ENCODE measurements at places on chromosomes 13 and 19.

GRCh38 chr13:71935166-71935840, 68.3 kb upstream of the DACH1 start:
- no peak for DNase-seq

GRCh38 chr13:25167382-25168174, 4.5 kb downstream of the AMER2 start:
- no peak for DNase-seq

GRCh38 chr13:60230593-60230992, 66.9 kb upstream of the DIAPH3 start:
- DNase-seq: no peak

DNA sequence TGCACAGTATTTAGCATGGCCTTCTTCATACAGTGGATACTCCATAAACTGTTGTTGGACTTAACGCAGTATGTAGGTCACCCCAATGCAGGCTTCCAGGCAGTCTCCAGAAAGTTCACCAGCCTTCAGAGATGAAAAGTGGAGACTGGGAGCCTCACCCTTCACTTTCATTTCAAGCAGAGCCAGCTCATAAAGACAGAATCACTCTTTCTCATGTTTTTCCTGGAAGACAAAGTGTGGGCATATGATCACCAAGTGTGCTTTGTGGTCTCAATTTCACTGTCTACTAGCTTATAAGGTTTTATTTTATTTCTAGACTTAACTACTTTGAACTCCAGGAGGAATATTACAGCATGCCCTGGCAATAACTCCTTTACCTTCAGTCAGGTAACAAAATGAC, 26.3 kb upstream of the TNFSF11 start:
- no peak for DNase-seq

DNA sequence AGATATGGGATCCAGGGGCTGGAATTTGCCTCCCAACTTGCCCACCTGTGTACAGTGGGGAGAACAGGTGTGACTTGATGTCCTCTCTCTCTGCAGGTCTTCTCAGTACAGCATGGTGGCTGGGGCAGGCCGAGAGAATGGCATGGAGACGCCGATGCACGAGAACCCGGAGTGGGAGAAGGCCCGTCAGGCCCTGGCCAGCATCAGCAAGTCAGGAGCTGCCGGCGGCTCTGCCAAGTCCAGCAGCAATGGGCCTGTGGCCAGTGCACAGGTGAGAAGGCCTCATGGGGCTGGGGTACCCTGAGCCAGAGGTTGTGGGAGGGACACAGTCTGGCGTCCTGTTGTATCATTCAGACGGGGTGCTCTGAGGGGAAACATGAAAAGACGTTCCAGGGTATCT, 3.0 kb downstream of the LENG8 start:
- no peak for DNase-seq

DNA sequence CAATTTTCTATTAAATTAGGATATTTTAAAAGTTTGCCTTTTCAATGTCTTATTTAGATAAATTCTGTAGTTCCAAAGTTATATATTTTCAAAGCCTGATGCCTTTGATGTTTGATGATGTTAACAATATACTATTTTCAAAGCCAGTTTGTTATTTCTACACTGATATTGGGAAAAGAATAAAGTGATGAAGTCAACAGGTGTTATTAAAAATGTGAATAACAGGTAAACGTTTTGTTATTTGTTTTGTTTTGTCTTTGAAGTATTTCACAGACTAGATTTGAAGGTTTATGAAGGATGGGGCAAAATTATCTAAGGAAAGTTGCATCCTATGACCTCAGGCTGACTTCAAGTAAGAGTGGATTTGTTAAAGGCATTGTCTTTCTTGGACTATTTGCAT, 33.1 kb upstream of the ZNF420 start:
- DNase-seq: no peak

- DNase-seq: no peak
Observed at GRCh38 chr19:15317392-15318071, 14.8 kb downstream of the BRD4 start.

- no peak for DNase-seq
Observed at GRCh38 chr13:113465300-113465699, 12.0 kb upstream of the ADPRHL1 start.

GRCh38 chr13:50357136-50357535, 341.9 kb downstream of the KCNRG start:
- no peak for DNase-seq

DNA sequence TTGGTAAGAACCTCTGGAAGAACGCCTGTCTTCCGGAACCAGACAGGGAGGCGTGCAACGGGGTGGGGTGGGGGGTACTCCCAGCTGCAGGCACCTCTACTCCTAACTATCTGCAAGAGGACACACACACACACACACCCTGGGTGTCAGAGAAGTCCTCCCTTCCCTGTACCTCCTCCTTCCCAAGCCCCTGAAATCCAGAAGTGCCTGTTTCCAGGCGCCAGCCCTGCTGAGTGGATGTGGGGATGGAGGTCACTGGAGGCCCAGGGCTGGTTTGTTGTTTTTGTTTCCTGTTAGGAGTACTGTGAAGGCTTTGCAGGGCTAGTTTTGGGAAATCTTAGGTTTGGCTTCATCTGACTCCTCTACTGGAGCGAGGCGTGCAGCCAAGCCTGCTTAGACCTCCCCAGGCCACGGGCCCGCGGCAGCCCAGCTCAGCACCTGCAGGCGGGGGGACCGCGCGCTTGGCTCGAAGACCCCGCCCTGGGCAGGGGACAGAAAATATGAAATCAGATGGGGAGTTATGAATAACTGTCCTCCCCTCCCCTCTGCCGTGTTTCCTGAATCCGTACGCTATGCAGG, 36.4 kb downstream of the SOX1 start:
- no peak for DNase-seq

DNA sequence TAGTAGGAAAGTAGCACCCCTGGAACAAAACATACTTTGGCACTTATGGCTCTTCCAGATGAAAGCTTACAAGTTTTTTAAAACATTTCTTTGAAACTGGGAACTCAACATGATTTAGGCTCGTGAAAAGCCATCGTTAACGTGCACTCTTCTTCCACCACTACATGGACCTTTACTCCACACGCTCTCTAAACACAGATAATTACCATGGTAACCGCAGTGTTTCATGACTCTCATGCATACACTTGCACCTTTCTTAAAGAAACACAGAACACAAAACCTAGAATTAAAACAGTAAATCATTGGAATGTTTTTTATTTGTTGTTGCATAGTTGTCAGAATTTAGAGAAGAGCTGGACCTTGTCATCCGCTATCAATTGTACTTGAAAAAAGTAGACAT, 154.3 kb downstream of the FGF9 start:
- no peak for DNase-seq

DNA sequence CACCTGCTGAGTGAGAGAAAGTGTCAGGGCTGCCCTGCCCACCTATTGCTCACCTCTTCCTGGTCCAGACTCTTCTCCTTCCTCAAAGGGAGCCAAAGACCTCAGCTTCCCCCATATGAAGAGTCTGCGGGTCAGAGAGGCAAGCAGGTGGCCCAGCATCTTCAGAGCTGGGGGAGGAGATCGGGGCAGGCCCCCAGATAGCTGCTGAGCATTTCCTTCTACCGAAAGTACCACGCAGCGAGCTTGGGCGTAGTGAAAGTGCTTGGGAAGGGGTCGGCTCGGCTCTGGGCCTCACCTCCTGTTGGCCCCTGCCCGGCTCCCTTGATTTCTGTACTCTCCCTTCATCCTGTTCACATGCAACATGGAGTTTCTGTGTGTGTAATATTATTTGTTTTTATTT, 12.2 kb upstream of the ZNF536 start:
- DNase-seq: no peak

- no peak for DNase-seq
Observed at GRCh38 chr13:34371645-34372395, 553.9 kb downstream of the RFC3 start.

DNA sequence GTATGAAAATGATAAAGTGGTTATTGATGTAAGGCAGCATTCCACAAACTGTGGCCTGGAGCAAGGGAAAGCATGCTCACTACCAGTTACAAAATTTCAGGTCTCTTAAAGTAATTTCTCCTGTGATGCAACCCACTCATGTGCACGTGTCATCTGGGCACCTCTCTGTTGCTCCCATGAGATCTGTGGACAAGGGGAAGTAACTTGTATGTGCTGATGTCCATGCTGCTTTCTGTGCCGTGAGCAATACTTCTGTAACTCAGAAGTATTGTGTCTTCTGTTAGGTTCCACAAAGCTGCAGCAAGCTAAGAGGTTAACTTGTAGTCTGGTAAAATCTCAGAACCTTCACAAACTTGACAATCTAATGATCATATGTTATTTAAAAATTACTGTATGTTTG, 930.0 kb upstream of the SLITRK6 start:
- DNase-seq: no peak

GRCh38 chr19:3852614-3853254, 16.1 kb downstream of the ZFR2 start:
- no peak for DNase-seq

- DNase-seq: no peak
Observed at GRCh38 chr13:51619614-51620013, 35.4 kb downstream of the WDFY2 start.

DNA sequence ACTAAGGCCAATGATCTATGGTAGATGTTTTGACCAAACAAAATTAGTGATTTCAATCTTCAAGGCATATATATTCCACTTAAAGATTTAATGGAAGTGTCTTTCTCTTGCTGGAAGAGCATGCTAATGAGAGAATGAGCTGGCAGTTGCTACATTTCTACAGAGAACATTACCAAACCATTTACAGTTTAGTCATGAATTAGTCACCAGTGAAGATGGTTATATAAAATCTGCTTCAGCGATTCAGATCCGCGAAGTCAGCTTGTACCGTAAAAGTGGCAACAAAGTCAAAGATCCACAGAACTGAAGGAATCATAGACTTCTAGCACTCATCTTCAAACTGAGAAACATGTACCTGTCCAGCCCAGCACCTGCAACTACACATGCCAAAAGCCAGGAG, 156.3 kb downstream of the SLITRK5 start:
- no peak for DNase-seq

DNA sequence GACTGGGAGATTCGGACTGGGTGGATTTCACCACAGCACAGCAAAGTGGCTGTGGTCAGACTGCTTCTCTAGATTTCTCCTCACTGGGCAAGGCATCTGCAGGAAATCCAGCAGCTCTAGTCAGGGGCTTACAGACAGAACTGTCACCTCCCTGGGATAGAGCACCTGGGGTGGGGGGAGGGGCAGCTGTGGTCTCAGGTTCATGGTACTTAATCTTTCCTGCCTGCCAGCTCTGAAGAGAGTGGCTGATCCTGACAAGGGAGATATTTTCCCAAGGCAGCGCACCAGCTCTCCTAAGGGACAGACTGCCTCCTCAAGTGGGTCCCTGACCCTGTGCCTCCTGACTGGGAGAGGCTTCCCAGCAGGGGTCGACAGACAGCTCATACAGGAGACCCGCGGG, 212.8 kb upstream of the KLF12 start:
- DNase-seq: no peak

- no peak for DNase-seq
Observed at GRCh38 chr13:45784755-45785675, 66.5 kb downstream of the SIAH3 start.

DNA sequence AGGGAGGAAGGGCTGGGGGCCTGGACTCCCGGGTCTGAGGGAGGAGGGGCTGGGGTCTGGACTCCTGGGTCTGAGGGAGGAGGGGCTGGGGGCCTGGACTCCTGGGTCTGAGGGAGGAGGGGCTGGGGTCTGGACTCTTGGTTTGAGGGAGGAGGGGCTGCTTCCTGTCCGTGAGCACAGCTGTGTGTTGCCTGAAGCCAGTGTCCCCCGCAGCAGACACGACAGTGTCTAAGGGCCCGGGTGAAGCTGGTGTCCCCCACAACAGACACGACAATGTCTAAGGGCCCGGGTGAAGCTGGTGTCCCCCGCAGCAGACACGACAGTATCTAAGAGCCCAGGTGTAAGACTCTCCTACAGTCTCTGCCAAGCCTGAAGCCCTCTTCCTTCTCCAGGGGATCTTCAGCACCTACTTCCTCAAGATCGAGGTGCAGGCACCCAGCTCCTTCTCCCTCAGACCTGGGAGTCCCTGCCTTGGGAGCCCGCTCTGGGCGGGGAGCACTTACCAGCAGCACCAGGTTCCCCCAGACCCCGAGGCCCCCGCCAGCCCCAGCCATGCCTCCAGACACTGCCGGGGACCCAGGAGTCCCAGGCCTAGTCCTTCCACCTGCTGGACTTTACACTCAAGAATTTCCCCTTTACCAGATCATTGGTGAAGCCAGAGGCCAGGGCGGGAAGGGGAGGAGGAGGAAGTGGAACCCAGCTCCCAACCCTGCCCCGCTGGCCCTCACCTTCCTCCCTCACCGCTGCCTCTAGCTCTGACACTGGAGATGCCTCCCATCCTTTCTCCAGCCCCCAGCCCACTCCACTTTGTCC, at the start of gene PTPRH:
PTPRH (minus strand) TSS at position 622 of the 813 bp plus-strand sequence; CDS start at position 554, 68 bp downstream.
- DNase-seq: no peak

DNA sequence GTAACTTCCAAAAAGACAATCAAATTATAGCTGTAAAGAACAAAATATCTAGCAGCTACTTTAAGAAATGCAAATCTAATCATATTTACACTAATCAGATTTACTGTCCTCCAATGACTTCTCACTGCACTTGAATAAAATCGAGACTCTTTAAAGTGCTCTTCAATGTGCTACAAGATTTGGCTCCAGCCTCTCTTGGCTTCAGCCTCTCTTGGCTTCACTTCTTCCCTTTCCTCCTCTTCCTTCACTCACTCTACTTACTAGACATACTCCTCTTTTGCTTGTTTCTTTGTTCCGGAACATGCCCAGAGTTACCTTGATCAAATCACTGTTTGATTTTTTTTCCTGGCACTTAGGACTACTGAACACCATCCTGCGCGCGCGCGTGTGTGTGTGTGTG, 495.4 kb downstream of the LMO7 start:
- no peak for DNase-seq

GRCh38 chr19:11190501-11190900, 6.8 kb downstream of the KANK2 start:
- DNase-seq: no peak

GRCh38 chr13:55661505-55661904, 1479.2 kb upstream of the PRR20A start:
- no peak for DNase-seq

GRCh38 chr13:59337070-59337469, 826.7 kb downstream of the DIAPH3 start:
- no peak for DNase-seq

GRCh38 chr13:110531671-110532083, 29.8 kb downstream of the RAB20 start:
- DNase-seq: no peak

DNA sequence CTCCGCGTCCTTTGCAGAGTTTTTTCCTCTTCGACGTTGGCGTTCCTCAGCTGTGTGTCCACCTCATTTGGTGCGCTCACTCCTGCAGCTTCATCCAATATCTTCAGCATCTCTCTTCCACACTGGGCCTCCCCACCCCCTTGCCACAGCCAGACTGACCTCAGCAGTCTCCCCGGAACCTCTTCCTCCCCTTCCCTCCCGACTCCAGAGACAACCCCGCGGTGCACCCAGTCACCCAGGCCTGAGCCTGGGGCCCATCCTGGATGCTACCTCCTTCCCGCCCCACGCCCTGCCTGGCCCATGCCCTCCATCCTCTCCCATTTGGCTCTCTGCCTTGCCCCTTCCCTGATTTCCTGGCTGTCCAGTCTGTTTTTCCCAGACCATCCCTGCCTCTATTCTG, 8.1 kb upstream of the C5AR2 start:
- no peak for DNase-seq

Data from GM13976 (cell line).